Left lobe of liver (tissue), 2 donors: ENCODE measurements at places on chromosomes 1 and 21. TPM values are rescaled to one million over a fixed set of nuclear protein-coding genes. Genes with fewer than 3 reads are reported as not detected.

GRCh38 chr1:223715604-223716172 lies 3.3 kb downstream of the CAPN2 start:
- DNase-seq, result no peak

- DNase-seq, result peak; percentile 26
These were observed 71.1 kb upstream of the CD34 start for GRCh38 chr1:207981976-207982375.

GRCh38 chr1:23562137-23562876 lies 3.0 kb upstream of the ID3 start:
- peak; percentile 83 for DNase-seq

DNA sequence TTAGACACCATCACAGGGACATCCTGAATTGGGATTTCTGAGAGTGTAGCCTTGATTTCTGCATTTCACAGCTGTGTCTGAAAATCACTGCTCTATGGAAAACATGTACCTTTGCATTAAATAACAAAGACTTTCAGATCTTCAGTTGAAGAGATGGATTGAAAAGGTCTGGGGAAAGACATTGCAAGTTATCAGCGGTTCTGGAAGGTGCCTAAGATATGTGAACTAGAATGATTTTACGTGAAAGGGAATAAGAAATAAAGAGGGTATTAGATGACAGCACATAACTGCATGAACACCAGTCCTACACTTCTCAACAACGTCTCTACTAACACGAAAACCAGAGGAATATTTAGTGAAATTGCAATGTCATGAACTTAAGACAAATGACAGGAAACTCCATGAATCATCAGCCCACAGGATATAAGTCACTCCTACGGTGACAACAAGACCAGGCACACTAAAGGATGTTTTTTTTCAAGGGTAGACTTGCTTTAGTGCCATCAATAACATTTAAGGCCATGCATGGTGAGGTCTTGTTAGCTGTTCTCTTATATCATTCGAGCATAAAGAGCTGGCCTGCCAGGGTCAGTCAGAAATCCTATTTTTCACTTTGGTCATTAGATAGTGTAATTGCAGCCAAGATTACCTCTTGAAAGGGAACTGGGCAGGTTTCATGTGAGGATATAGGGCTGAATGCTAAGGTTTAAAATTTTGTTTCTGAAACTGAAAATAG lies 283.1 kb downstream of the GRIK1 start:
- DNase-seq, result no peak

The LCE1B gene
- not detected for total RNA-seq

The SLC19A1 gene
- total RNA-seq, result 13.7 TPM

DNA sequence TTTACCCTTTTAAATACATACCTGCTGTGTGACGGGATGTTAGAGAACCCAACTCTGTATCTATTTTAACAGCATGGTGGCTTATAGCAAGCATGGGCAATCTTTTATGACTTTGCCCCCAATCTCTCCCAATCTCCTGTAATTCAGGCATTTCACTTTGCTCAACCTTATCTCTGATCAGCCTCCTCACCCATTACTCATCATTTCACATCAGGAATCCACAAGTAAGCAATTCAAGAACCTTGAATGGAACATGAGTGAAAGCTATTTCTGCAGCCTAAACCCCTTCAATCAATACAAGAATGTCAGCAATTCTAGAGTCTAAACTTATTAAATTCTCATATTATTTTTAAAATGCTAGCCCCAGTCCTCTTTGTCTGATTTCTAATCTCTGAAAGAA lies 199.8 kb downstream of the ST6GALNAC3 start:
- no peak for DNase-seq
